ENCODE measurements at places on chromosomes 4 and X. TPM values are rescaled to one million over a fixed set of nuclear protein-coding genes. Genes with fewer than 3 reads are reported as not detected.

- no peaks in the 10 kb centered on the region for H3K36me3 ChIP-seq
- no peaks in the 10 kb centered on the region for H3K4me1 ChIP-seq
Observed at GRCh38 chrX:115941388-115941787, 229.2 kb upstream of the AGTR2 start.

The DDIT4L gene
- total RNA-seq, result 6.1 TPM

DNA sequence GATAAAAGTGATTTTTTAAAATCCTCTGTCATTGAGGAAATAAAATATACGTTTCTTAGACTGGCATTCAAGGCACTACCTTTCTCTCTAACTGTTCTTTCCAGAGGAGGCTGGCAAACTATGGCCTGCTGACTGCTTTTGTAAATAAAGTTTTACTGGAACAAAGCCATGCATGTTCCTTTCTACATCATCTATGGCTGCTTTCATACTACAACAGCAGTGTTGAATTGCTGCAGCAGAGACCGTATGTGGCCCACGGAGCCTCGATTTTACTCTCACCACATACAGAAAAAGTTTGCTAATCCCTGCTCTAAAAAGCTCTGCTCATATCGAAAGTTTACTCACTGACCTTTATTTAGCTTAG is 20.2 kb downstream of the SETD7 start:
- H3K4me1 ChIP-seq, result peaks cover 2% of the 10 kb centered on the region
- H3K4me3 ChIP-seq, result peak overlapping the region; percentile 14
- H3K36me3 ChIP-seq, result no peaks in the 10 kb centered on the region

- no peak overlapping the region for H3K27ac ChIP-seq
- no peak overlapping the region for H3K4me3 ChIP-seq
- H3K36me3 ChIP-seq, result no peaks in the 10 kb centered on the region
- no peaks in the 10 kb centered on the region for H3K27me3 ChIP-seq
- no peak for DNase-seq
Observed at GRCh38 chrX:119230850-119231249, 5.2 kb upstream of the PGRMC1 start.

DNA sequence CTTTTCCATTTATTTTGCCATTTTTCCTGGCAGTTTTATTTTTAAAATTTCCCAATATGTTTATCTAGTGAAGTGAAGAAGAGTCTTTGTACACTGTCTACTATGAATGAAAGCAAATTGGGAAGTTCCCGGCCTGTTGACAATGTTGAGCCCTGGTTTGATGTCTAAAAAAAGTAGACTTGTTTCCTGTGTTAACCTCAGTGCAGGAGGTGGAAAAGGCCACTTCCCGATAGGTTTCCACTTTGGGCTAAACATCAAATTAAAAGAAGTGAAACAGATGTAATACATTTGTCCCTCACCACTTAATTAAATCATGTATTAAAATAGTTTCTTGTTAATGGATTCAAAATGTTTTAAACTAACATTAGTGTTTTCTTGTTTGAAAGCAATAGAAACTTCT is 30.0 kb downstream of the BBS12 start:
- no peak overlapping the region for H3K4me3 ChIP-seq
- H3K27me3 ChIP-seq, result no peaks in the 10 kb centered on the region
- H3K36me3 ChIP-seq, result no peaks in the 10 kb centered on the region
- H3K4me1 ChIP-seq, result peaks cover 2% of the 10 kb centered on the region

The CCSER1 gene
- 9.3 TPM for total RNA-seq

GRCh38 chrX:44975666-44976263 is 102.8 kb downstream of the KDM6A start:
- no peaks in the 10 kb centered on the region for H3K4me1 ChIP-seq
- H3K27ac ChIP-seq, result no peak overlapping the region
- DNase-seq, result no peak
- H3K27me3 ChIP-seq, result no peaks in the 10 kb centered on the region
- no peaks in the 10 kb centered on the region for H3K36me3 ChIP-seq

GRCh38 chr4:93103042-93103441 is 725.5 kb upstream of the ATOH1 start:
- no peak for DNase-seq
- H3K27me3 ChIP-seq, result no peaks in the 10 kb centered on the region
- no peak overlapping the region for H3K4me3 ChIP-seq

- no peaks in the 10 kb centered on the region for H3K27me3 ChIP-seq
- no peaks in the 10 kb centered on the region for H3K36me3 ChIP-seq
- no peak for DNase-seq
- H3K4me1 ChIP-seq, result no peaks in the 10 kb centered on the region
- H3K27ac ChIP-seq, result no peak overlapping the region
- no peak overlapping the region for H3K4me3 ChIP-seq
Observed at GRCh38 chr4:10490996-10491395, 33.8 kb upstream of the ZNF518B start.

The IL2RG gene
- total RNA-seq, result 7.1 TPM

DNA sequence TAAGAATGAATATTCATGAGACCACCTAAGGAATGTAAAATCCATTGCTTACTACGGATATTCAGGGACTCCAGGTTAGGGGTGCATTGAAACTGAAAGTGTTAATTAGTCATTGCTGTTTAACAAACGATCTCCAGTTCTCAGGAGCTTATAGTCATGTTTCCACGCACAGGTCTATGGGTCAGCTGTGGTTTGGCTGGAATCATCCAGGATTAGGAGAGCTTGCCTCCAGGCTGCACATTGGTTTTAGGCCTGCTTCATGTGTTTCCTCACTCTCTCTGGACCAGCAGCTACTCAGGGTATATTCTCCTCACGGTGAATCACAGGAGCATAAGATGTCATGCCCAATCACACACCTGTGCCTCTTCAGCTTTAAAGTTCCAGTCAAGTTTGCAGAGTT is 98.9 kb downstream of the ATXN3L start:
- DNase-seq, result no peak
- H3K4me1 ChIP-seq, result no peaks in the 10 kb centered on the region
- H3K36me3 ChIP-seq, result no peaks in the 10 kb centered on the region

DNA sequence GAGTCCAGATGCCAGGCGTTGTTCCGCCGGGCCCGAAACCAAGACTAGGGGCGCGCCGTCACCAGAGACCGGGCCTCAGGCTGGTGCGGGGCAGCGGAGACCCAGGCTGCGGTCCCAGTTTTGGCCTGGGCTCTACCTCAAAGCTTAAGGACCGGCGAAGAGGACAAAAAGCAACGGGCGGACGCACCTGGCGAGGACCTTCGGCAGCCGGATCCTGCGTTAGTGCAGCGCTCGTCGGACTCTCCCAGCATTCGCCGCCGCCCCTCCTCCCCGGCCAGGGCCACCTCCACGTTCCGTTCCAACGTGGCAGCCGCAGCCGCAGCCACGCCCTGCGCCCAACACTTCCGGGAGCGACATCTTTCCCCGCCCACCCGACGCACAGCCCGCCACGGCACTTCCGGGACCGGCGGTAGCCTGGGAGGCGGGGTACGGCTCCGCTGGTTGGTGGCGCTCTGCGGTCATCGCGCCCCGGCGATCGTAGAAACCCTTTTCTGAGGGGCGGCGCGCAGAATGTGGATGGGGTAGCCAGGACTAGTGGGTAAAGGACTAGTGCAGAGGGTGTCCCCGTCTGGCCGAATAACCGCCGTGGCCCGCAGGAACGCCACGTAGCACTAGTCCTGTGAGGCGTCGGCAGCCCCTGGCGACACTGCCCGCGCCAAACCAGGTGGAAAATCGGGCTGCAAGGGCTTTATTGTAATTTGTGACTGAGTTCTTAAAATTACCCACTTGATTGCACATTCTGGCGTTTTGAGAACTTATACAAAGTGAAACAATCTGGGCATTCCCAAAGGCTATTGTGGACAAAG is at the start of gene SEC31A:
Gene SEC31A, minus strand, starts transcription at position 253 of the 806 bp plus-strand sequence. CDS start 9,217 bp downstream, outside the sequence.
- H3K4me1 ChIP-seq, result no peaks in the 10 kb centered on the region
- no peaks in the 10 kb centered on the region for H3K36me3 ChIP-seq
- H3K4me3 ChIP-seq, result peak within 1 kb of the TSS; percentile 85

The PDZD11 gene
- total RNA-seq, result 18.7 TPM

The FAM149A gene
- total RNA-seq, result 17.8 TPM

DNA sequence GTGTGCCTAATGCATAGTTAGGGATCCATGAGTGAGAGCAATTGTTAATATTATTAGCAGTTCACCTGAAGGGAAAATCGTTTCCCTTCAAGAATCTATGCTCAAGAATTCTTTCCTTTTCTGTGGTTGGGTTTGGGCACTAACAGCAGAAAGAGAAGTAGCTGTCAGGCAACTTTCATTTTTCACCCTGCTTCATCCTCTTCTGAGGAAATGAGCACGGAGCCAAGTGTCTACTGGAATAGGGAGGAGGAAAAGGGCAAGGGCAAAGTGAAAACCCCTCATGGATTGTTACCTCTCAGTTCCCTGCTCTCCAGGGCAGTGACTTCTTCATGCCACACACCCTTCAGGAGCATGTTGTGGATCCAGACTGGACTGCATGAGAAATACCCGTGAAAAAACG is 2.6 kb upstream of the HPGDS start:
- no peaks in the 10 kb centered on the region for H3K27me3 ChIP-seq
- H3K4me3 ChIP-seq, result no peak overlapping the region
- no peaks in the 10 kb centered on the region for H3K36me3 ChIP-seq
- DNase-seq, result no peak
- no peak overlapping the region for H3K27ac ChIP-seq

DNA sequence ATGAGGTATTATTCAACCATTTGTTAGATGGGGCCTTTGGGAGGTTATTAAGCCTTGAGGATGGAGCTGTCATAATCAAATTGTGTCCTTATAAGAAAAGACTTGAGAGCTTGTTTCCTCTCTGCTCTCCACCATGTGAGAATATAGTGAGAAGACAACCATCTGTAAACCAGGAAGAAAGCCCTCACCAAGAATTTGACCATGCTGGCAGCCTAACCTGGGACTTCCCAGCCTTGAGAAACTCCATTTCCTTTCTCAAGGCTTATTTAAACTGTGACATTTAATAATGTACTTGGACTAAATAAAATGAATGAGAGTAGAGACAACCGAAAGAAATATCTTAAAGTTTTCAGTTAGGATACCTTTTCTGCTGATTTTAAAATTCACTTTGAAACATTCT is 83.7 kb upstream of the GC start:
- no peak overlapping the region for H3K27ac ChIP-seq
- H3K36me3 ChIP-seq, result no peaks in the 10 kb centered on the region
- H3K4me1 ChIP-seq, result no peaks in the 10 kb centered on the region
- no peaks in the 10 kb centered on the region for H3K27me3 ChIP-seq

The KLHL4 gene
- total RNA-seq, result 1.2 TPM

The HTATSF1 gene
- total RNA-seq, result 28.1 TPM

GRCh38 chr4:132593717-132594400 is 555.2 kb upstream of the PCDH10 start:
- no peak for DNase-seq
- H3K4me1 ChIP-seq, result no peaks in the 10 kb centered on the region
- H3K36me3 ChIP-seq, result no peaks in the 10 kb centered on the region
- H3K27ac ChIP-seq, result no peak overlapping the region
- H3K4me3 ChIP-seq, result no peak overlapping the region

- H3K36me3 ChIP-seq, result no peaks in the 10 kb centered on the region
- DNase-seq, result no peak
- H3K4me3 ChIP-seq, result no peak overlapping the region
- H3K27ac ChIP-seq, result no peak overlapping the region
Observed at GRCh38 chr4:6280365-6280996, 10.8 kb downstream of the WFS1 start.

DNA sequence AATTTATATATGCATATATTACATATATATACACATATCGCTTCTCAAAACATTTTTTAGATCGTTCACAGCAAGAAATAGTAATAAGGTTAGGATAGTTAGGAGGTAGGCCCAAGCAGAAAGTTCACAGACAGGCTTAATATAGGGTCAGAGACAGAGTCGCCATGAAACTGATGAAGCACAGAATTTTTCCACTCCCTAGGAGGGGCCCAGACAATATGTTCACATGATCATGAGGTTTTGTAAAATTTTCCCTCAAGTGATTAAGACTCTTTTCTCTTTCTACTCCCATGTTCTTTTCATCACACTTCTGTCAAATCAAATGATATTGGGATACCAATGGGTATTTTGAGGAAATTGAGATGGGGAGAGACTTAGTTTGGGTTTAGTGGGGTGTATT is 5.2 kb upstream of the ENAM start:
- no peak overlapping the region for H3K27ac ChIP-seq
- no peak for DNase-seq
- H3K4me1 ChIP-seq, result no peaks in the 10 kb centered on the region
- H3K36me3 ChIP-seq, result no peaks in the 10 kb centered on the region

- no peak overlapping the region for H3K4me3 ChIP-seq
- H3K36me3 ChIP-seq, result no peaks in the 10 kb centered on the region
- H3K4me1 ChIP-seq, result no peaks in the 10 kb centered on the region
- no peak overlapping the region for H3K27ac ChIP-seq
Observed at GRCh38 chr4:55807556-55807955, 12.0 kb upstream of the EXOC1L start.

DNA sequence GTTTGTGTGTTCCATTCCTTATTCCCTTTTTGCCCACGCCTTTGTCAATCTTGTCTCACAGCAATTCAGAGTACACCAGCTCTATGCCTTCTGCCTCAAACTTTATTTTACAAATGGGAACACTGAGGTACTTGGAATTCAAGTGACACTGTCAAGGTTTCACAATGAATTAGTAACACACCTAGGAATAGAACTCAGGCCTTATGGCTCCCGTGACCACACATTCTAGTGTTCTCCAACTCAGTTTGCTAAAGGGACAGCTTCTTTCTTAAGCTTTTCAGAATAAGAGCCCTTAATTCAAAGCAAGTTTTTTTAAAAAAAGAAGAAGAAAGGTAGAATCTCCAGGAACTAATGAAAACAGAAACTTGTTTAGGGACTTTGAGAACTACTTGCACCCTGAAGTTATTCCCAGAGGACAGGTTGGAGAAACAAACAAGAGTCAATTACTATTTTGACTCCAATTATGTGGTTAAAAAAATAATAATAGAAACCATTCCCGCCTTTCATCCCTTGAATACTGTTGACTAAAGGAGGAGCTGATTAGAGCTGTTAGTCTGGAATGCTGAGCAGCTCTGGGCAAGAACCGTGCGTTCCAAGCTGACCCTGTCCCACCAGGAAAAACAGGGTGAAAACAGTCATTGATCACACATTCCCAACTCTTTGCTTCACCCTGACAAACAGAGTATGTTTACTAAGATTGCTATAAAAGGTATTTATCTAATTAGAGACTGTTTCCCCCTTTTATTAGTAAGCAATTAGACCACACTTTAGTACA is 408.8 kb upstream of the CNKSR2 start:
- H3K27ac ChIP-seq, result no peak overlapping the region
- no peak for DNase-seq
- no peaks in the 10 kb centered on the region for H3K27me3 ChIP-seq
- no peaks in the 10 kb centered on the region for H3K36me3 ChIP-seq
- H3K4me1 ChIP-seq, result no peaks in the 10 kb centered on the region
- H3K4me3 ChIP-seq, result no peak overlapping the region

DNA sequence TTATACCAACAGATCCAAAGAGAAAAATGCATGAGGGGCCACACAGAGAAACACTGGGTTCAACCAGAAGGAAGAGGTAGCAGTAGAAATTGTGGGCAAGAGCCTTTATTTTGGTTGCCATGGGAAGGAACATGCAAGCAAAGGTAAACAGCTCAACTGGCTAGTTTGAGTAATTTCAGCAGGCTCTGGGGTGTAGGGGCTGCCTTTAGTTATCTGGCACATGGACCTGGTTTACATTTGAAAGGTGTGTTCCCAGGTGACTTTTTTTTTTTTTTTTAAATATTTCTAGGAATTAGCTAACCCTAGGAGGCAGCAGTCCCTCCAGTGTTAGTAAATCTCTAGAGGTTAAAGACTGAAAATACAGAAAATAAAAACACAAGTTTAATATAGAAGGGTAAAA is 481.9 kb downstream of the ACTRT1 start:
- no peaks in the 10 kb centered on the region for H3K4me1 ChIP-seq
- no peak for DNase-seq

The SCML2 gene
- total RNA-seq, result 2.2 TPM

- no peaks in the 10 kb centered on the region for H3K4me1 ChIP-seq
- no peak overlapping the region for H3K4me3 ChIP-seq
- no peaks in the 10 kb centered on the region for H3K36me3 ChIP-seq
- no peaks in the 10 kb centered on the region for H3K27me3 ChIP-seq
Observed at GRCh38 chr4:158282252-158282651, 72.0 kb downstream of the TMEM144 start.

Data from aorta (tissue), 5 donors.